Stimulated activated CD8-positive, alpha-beta memory T cell treated with anti-CD3 and anti-CD28 coated beads, Interleukin-7, amount 100 ng/mL, for 48 hours (primary cell): ENCODE measurements at places on chromosomes 11 and 22.
A peak's percentile ranks its signal among the peaks of the same experiment; 100 is the strongest.

- DNase-seq: no peak
These were observed 62.0 kb downstream of the ZNF280B start for GRCh38 chr22:22446517-22446916.

GRCh38 chr11:47791774-47792430 is 24.8 kb upstream of the FNBP4 start:
- DNase-seq: no peak

- no peak for DNase-seq
These were observed 299.6 kb downstream of the KIRREL3 start for GRCh38 chr11:126700768-126701519.

- DNase-seq: no peak
These were observed 115.0 kb downstream of the SLC1A2 start for GRCh38 chr11:35304386-35304775.

DNA sequence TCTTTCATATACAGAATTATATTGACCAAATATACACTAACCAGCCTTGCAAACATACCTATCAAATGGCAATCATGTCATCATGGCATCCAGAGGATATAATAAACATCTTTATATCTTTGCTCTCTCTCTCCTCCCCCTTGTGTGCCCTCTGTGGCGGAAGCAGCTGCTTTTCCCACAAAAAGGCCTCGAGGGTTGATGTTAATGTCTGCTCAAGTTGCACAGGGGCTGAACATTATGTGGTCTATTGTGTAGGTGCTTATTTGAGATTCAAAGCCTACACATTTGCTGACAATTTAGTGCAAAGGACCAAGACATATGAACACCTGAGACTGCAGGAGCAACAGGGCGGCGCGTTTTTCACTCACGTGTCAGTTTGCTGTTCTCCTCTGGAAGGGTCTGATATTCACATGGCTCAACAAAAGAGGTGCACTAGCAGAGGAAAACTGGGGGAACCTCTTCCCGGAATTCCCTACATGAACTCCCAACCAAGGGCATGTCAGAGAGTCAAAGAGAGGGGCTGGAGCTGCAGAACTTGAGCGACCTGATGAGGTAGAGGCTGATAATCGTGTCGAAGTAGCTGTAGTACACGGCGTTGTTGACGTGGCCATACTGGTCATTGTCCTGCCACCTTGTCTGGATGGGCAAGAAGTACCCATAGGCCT is 138.8 kb downstream of the RCN1 start:
- no peak for DNase-seq

GRCh38 chr11:6547177-6547576 is 50.1 kb downstream of the DNHD1 start:
- DNase-seq: no peak

DNA sequence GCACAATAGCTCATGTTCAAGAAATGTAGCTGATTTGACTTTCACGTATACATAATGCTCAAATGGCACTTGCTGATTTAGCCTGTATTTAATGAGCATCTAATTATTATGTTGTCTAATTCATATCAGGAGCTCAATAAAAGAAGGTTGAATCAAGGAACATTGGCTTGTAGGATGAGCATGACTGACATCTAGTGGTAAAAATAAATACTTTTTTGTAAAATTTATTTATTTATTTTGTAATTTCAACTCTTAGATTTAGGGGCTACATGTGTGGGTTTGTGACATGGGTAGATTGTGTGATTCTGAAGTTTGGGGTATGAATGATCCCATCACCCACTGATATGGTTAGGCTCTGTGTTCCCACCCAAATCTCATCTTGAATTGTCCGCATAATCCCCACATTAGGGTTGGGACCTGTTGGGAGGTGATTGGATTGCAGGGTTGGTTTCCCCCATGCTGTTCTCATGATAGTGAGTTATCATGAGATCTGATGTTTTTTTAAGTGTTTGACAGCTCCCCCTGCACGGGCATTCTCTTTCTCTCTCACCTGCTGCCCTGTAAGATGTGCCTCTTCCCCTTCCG is 1.7 kb upstream of the OR52E5 start:
- no peak for DNase-seq

DNA sequence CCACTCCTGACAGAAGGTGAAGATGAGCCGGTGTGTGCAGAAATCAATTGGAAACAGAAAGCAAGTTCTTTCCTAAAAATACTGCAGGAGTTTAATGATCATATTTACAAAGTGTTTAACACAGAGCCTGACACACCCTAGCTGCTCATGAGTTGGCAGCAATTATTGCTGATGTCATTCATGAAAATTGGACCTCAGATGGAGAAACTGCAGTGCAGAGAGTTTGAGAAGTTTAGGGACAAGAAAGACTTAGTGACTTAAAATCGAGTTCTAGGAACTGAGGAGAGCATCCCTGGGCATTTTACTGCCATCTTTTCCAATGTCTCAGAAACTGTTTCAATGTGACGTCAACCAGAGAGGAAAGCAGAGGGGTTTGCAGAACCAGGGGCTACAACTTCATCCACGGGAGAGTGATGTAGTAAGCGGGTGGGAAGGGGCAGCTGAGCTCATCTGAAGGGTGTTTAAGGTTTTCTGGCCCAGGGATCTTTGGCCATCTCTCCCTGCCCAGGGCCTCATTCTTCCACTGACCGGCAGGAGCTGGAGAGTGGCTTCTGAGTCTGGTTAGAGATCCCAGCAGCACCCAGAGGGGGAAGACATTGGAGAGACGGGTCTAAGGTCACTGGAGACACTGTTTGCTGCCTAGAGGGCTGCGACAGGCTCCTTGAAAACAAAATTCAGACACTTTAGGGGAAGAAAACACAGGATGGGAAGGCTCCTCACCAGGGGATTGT is 21.1 kb upstream of the IGLL5 start:
- DNase-seq: no peak

DNA sequence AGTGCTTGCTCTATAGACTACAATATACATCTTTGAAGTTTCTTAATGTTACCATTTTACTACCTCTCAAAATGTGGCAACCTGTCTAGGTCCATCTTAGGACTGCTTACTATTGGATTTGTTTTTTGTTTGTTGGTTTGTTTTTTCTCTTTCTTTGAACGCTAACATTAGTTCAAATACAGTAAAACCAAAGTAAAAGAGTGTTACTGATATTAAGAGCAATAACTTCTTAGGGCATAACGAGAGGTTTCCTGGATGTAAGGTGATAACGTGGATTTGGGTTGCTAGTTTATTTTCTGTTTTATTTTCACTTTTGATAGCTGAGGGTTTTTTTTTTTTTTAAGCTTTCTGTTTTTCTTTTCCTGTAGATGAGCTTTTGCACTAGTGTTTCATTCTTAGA is 43.6 kb downstream of the TMEM135 start:
- DNase-seq: no peak

GRCh38 chr11:127270851-127271250 is 270.3 kb upstream of the KIRREL3 start:
- no peak for DNase-seq

- no peak for DNase-seq
These were observed 24.7 kb upstream of the CCDC188 start for GRCh38 chr22:20175597-20175900.

GRCh38 chr22:17387356-17387755 is 18.1 kb downstream of the CECR2 start:
- DNase-seq: no peak

GRCh38 chr11:69186316-69187260 is 30.9 kb downstream of the SMIM38 start:
- DNase-seq: no peak

DNA sequence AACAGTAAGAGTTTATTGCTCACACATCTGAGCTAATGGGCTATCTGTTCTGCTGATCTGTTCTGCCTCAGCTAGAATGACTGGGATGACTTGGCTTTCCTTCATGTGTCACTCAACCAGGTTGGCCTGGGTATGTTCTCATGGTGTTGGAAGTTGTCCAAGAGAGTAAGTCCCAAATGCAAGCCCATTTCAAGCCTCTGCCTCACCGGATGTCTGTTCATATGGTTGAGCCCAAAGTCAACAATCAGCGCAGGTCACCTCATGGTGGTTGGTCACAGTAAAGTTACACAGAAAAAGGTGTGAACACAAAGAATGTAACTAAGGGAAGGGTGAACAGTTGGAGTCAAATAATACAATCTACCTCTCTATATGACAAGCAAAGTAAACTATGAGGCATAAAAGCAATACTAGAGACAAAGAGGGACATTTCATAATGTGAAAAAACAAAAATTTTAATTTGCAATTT is 1.9 kb downstream of the GDPD4 start:
- DNase-seq: no peak

DNA sequence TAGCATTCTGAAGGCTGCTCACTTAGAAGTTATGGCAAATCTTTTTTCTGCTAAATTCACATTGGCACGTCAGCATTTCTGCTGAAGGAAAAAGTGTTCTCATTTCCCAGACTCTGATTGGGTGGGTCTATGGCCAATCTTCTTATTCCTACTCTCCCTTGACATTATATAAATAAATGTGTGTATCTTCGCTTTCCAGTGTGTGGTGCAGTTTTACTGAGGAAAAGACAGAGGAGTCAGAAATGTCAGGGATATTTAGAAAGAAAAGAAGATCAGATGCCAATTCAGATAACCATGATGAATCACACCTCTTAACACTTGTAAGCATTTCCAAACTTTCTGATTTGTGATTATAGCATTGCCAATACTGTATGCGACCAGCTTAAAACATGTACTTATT is 3.2 kb upstream of the BDNF start:
- DNase-seq: no peak

DNA sequence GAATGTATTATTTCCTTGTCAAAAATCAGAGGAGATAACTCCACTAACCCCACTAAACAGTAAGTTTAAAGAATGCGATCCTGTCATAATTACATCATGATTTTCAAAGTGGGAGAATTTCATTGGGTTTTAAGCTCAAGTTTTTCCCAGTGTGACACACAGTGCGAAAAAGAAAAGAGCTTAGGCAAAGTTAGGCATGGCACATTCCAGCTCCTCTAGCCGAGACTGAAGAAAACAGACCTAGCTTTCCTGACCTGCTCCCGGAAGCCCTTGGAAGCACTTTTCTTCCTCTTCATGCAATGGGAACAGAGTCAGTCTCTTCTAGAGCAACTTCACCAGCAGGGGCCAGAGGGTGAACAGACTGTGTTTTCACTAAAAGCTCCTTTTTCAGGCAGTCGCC is 76.6 kb upstream of the AKIP1 start:
- no peak for DNase-seq

GRCh38 chr22:46053563-46054090 is 76.7 kb upstream of the WNT7B start:
- no peak for DNase-seq

- no peak for DNase-seq
These were observed 28.2 kb downstream of the HEPHL1 start for GRCh38 chr11:94049351-94049750.

GRCh38 chr11:536841-537621 is at the start of gene LRRC56:
Gene LRRC56, plus strand, starts transcription at chr11:537527. Its CDS starts 3,158 bp downstream, at chr11:540685.
- peak; percentile 82 for DNase-seq

GRCh38 chr11:7385532-7385931 is 99.8 kb upstream of the OLFML1 start:
- DNase-seq: no peak

DNA sequence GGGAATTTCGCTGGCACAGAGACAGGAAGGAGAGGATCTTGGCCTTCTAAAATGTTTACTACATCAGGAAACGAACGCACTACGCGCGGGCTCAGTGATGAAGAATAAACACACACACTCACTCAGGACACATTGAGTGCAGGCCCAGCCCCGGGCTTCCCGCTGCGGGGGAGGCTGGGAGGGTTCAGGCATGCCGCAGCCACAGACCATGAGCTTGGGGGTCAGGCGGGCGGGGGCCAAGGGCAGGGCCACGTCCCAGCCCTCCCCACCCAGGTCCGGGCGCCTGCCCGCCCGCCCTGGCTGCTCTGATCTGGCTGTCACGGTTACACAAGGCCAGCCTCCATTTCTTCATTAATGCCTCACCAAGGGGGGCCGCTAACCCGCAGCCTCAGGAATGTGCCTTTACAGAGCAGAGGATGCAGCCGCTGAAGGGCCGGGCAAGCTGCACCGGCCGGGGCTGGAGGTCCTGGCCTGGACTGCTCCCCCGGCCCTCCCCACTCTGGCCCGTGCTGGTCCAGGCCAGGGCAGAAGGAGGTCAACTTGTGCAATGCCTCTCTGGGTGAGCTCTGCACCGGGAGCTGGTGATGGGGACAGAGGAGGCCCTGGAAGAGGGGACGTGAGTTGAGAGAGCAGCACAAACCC is 41.7 kb downstream of the IGF2 start:
- DNase-seq: no peak

DNA sequence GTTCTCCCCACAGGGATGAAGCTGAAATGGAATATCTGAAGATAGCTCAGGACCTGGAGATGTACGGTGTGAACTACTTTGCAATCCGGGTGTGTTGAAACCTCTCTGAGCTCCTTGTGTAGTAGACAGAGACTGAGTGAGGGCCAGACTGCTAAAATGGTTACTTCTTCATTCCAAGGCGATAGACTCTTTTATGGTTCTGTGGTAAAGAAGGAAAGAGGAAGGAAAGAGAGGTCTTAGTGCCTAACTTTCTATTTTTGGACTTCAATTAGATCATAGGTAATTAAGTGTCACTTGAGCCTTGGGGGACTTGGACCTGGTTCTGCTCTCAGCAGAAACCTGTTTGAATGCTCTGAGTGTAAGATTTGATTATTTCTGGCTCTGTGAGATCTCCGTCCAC is 54.7 kb downstream of the NF2 start:
- DNase-seq: no peak

DNA sequence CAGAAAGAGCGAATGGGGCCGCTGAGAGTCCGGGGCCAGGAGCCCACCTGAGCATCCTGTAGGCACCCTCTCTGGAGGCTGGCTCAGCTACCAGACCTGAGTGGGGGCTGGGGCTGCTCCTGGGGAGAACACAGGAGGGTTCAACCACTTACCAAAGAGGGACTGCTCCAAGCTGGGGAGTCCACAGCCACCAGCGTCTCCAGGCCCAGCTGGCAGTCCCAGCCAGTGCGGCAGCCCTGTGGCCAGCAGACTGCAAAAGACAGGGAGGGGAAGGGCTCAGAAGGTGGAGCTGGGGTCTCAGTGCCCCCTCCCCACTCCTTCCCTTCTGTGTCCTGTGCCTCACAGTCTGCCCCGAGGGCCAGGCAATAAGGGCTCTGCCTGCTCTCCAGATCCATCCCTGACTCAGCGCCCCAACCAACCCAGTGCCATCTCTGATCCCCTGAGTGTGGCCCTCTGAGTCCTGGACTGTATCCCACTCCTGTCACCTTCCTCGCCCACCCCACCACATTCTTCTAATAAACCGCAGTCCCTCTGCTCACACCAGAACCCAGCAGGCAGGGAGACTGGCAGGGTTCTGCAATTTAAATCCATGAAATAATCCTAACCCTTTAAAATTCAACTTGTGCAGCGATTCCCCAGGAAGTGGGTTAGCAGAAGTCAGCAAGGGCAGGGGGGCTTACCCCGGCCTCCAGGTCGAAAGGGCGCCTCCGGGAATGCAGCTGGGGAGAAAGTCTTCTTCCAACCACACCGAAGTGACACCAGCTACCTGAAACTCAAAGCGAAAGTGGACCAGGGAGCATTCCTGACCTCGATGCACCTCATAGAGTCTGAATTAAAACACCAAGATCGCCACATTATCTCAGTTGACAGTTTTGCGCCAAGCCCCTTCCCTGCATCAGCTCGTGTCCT is 13.3 kb downstream of the CHST1 start:
- no peak for DNase-seq

DNA sequence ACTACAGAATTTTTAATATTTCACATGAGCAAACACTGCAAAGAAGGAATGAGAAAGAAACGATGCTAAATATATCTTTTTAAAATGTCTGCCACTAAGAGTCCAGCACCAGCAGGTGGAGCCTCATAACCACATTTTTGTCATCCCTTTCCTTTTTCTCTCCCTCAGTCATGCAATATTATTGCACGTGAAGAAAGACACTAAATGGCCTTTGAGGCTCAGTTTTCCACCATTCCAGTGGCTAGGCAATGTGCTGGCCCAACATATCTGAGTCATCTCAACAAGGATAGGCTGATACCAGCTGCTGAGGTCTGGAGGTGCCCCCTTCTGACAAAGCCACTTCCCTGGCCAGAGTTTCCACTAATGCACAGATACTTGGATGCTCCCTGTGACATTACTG is 1.8 kb downstream of the ALKBH8 start:
- DNase-seq: no peak
